Activated T-helper 1 cell treated with anti-CD3 and anti-CD28 coated beads, Interleukin-12 subunit alpha, Interleukin-12 subunit beta, Interleukin-2, Interleukin-4 antibody, amounts not matched to agents 30 ng/mL and 10 ng/mL and 1 ng/mL, durations not matched to agents 14 hours and 24 hours and 36 hours (primary cell): ENCODE measurements at places on chromosomes 12 and 14. TPM values are rescaled to one million over a fixed set of nuclear protein-coding genes. Genes with fewer than 3 reads are reported as not detected.

Gene MYO1H
- total RNA-seq: not detected in 2 replicates

DNA sequence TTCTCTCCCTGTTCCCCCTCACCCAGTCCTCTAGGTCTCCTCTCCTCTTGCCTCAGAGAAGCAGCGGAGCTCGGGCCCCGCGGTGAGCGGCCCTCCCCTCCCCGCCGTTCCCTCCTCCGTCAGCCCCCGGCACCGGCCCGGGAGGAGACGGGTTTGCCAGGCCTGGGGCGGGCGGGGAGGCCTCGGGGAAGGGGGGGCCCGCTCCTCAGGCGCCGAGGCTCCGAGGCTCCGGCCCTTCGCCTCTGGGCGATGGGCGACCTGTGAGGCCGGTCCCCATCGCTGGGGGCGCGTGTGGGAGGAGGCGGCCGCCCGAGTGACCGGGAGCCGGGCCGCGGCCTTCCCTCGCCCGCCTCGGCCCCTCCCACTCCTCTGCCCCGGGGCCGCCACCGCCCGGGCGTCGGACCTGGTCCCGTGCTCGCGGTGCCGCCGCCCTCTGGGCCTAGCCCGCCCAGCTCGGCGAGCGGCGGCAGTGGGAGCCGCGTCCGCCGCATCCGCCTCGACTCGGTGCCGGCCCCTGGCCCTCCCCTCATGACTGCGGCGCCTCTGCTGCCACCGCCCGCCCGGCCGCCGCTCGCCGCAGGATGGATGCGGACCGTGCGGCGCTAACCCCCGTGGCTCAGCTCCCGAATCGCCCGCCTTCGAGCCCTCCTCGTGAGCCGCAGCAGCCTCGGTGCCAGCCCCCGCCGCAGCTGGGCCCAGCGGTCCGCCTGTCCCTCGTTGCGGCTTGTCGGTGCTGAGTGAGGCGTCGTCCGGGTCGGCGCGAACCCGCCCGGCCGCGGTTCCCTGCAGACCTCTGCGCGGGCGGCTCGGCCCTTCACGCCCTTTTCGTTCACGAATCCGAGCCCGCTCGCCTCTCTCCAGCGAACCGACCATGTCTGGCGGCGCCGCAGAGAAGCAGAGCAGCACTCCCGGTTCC is 574 bp downstream of the WNK1 start:
- H3K4me3 ChIP-seq: peak overlapping the region; percentile 92
- peaks cover 28% of the 10 kb centered on the region for H3K36me3 ChIP-seq
- peak overlapping the region; percentile 94 for H3K27ac ChIP-seq
- peaks cover 26% of the 10 kb centered on the region for H3K4me1 ChIP-seq
- peak; percentile 51 for DNase-seq

DNA sequence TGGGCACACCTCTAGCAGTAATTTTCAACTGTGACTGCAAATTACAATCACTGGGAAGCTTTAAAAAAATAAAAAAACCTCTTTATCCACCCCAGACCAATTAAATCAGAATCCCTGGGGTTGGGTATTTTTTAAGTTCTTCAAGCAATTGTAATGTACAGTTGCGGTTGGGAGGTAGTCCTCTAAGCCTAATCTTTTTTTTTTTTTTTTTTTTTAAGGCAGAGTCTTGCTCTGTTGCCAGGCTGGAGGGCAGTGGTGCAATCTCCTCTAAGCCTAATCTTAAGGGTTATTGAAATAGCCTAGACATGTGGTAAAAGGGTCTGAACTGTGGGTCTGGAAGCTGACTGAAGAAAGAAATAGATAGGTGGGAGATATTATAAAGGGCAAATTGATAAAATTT is 230.5 kb downstream of the AKAP6 start:
- no peaks in the 10 kb centered on the region for H3K36me3 ChIP-seq
- peaks cover 10% of the 10 kb centered on the region for H3K4me1 ChIP-seq
- no peak for DNase-seq
- H3K4me3 ChIP-seq: no peak overlapping the region

Gene GLT8D2
- total RNA-seq: 0.13 TPM in 1 of 2 replicates, not detected in the other

Gene ST8SIA1
- 0.17 and 0.57 TPM in 2 replicates for total RNA-seq

DNA sequence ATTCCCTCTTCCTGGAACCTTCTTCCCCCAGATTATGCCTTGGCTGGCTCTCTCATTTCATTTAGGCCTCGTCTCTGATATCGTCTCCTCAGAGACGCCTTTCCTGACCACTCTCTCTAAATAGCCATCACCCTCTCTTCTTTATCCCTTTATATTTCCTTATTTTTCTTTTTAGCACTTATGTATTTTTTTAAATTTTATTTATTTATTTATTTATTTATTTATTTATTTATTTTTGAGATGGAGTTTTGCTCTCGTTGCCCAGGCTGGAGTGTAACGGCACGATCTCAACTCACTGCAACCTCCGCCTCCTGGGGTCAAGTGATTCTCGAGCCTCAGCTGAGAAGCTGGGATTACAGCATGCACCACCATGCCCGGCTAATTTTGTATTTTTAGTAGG is 8.1 kb upstream of the ATP5MC2 start:
- H3K27me3 ChIP-seq: peaks cover 23% of the 10 kb centered on the region
- no peak overlapping the region for H3K27ac ChIP-seq
- no peak for DNase-seq
- no peaks in the 10 kb centered on the region for H3K36me3 ChIP-seq
- H3K4me1 ChIP-seq: no peaks in the 10 kb centered on the region

Gene ATG14
- total RNA-seq: 4.8 and 6.2 TPM in 2 replicates

- H3K4me1 ChIP-seq: no peaks in the 10 kb centered on the region
- peaks cover 11% of the 10 kb centered on the region for H3K27me3 ChIP-seq
- H3K36me3 ChIP-seq: no peaks in the 10 kb centered on the region
- no peak for DNase-seq
- H3K27ac ChIP-seq: no peak overlapping the region
These were observed 61.1 kb downstream of the PRMT8 start for GRCh38 chr12:3551976-3552725.

Gene OR10AD1
- total RNA-seq: not detected in 2 replicates

DNA sequence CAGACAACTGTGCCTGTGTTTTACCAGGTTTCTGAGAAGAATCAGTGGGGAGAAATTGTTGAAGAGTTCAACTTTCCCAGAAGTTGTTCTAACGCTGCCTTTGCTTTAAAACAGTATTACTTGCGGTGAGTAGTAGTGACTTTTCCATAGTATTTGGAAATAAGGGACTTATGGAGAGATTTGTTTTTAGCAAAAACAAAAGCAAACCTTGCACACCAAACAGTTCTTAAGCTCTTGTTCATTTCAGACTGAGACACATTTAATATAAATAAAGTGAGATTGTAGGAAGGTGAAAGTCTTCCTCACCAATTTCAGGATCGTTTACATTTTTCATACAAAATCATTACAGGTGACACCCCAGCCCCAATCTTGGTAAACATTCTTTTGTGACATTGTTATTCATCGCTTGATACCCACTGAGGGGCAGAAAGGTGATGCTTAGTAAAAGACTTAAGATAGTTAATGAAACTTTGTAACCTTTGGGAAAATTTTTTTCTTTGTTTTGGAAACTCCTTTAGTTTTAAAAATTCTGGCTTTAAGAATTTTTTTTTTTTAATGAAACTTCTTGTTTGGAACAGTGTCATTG is 1.8 kb downstream of the ARID2 start:
- no peaks in the 10 kb centered on the region for H3K27me3 ChIP-seq
- H3K36me3 ChIP-seq: peaks cover 28% of the 10 kb centered on the region
- H3K4me3 ChIP-seq: peak overlapping the region; percentile 95
- peaks cover 48% of the 10 kb centered on the region for H3K4me1 ChIP-seq

Gene PROX2
- not detected in 2 replicates for total RNA-seq

DNA sequence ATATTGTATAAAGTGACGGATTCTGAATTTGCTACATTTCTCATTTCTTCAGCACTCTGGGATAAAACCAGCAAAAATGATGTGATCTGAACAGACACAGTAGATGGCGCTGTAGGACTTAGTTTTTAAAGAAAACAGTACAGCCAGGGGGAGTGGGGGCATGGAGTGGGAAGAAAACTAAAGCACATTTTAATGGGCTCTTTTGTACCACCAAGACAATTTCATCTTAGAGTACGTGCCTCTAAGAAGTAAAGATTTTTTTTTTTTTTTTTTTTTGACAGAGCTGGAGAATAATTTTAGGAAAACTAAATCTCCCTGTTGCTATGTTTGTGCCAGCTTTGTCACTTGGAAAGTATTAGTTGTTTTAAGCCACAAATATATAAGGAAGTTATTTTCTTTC is 124.4 kb downstream of the RAD51B start:
- no peak for DNase-seq
- no peaks in the 10 kb centered on the region for H3K4me1 ChIP-seq
- no peaks in the 10 kb centered on the region for H3K27me3 ChIP-seq
- no peak overlapping the region for H3K4me3 ChIP-seq

- no peak for DNase-seq
- H3K27me3 ChIP-seq: no peaks in the 10 kb centered on the region
- H3K4me1 ChIP-seq: peaks cover 48% of the 10 kb centered on the region
- peak overlapping the region; percentile 71 for H3K27ac ChIP-seq
- H3K36me3 ChIP-seq: peaks cover 20% of the 10 kb centered on the region
- peak overlapping the region; percentile 64 for H3K4me3 ChIP-seq
These were observed 1.9 kb upstream of the SCFD1 start for GRCh38 chr14:30620178-30620577.

DNA sequence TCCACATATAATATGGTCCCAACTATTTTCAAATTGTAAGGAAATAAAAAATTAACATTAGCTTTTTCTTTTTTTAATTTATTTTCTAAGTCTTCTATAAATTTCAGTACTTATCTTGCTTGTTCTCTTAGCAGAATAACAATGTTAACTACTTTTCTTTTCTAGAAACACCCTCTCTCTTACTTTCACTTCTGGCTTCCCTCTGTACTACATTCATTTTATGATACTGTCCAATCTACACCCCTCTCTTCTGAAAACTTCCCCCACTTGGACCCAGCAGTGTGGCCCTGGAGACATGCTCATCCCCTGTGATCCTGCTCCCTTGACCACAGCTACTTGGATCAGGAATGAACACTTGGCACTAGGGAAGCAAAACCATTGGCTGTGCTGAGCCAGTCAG is 15.7 kb downstream of the SGPP1 start:
- no peaks in the 10 kb centered on the region for H3K27me3 ChIP-seq
- H3K36me3 ChIP-seq: peaks cover 21% of the 10 kb centered on the region
- DNase-seq: no peak
- H3K4me1 ChIP-seq: peaks cover 26% of the 10 kb centered on the region
- H3K4me3 ChIP-seq: peak overlapping the region; percentile 53

Gene TBX5
- total RNA-seq: not detected in 2 replicates

Gene TMTC2
- 2.6 and 3.0 TPM in 2 replicates for total RNA-seq

DNA sequence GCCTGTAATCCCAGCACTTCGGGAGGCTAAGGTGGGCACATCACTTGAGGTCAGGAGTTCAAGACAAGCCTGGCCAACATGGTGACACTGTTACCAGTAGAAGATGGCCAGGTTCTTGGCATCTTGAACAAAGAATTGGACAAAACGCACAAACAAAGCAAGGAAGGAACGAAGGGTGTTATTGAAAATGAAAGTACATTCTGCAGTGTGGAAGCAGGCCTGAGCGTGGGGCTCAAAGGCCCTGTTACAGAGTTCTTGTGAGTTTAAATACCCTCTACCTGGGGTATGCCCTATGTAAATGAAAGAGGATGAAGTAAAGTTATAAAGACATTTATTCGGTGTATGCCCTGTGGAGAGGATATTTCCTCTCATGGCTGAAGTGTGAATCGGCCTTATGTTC is 20.8 kb upstream of the CDK17 start:
- H3K27ac ChIP-seq: no peak overlapping the region
- peaks cover 5% of the 10 kb centered on the region for H3K27me3 ChIP-seq
- peaks cover 71% of the 10 kb centered on the region for H3K4me1 ChIP-seq
- peak overlapping the region; percentile 53 for H3K4me3 ChIP-seq
- peaks cover 3% of the 10 kb centered on the region for H3K36me3 ChIP-seq
- DNase-seq: no peak

- peaks cover 31% of the 10 kb centered on the region for H3K4me1 ChIP-seq
- H3K4me3 ChIP-seq: peak overlapping the region; percentile 81
- peak overlapping the region; percentile 56 for H3K27ac ChIP-seq
- peaks cover 19% of the 10 kb centered on the region for H3K27me3 ChIP-seq
These were observed 11.1 kb upstream of the CLEC2A start for GRCh38 chr12:9943240-9943639.

Gene HOXC4
- total RNA-seq: not detected in 2 replicates

DNA sequence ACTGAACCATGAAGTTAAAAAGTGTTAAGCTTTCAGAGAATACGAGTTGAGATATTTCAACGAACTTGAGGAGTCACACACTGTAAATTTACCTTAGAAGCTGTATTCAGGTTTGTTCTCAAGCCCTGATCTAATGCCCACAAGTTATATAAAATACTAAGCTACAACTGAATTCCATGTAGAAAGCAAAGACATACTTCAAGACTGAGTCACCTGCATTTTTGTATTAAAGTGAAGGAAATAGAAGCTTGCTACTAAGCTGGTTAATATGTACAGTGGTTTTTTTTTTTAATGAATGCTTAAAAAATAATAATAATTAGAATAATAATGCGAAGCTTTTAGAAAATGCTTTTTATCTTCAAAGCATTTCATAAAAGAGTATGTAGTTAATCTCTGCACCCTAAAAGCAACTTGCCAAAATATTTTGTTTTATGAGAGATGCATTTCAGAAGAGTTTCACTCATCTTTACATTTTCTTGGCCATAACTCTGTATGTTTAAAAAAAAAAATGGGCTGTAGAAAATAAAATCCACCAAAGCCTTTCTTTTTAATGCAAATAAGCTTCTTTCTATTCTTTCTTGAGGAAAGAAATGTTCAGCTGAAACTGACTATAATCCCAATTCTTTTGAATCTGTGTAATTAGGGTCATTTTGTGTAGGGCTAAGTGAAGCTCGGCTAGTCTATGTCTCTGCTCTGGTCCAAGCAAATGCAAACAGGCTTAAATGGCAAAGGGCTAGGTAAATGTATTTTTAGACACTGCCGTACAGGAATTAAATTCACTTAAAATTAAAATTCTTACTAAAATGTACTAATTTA is 1047.5 kb upstream of the FLRT2 start:
- H3K4me1 ChIP-seq: no peaks in the 10 kb centered on the region
- DNase-seq: no peak
- no peaks in the 10 kb centered on the region for H3K27me3 ChIP-seq
- no peak overlapping the region for H3K4me3 ChIP-seq

- DNase-seq: no peak
- no peaks in the 10 kb centered on the region for H3K27me3 ChIP-seq
- no peaks in the 10 kb centered on the region for H3K36me3 ChIP-seq
- H3K4me3 ChIP-seq: peak overlapping the region; percentile 75
- H3K4me1 ChIP-seq: peaks cover 14% of the 10 kb centered on the region
These were observed 516 bp downstream of the ANKRD9 start for GRCh38 chr14:102508774-102509745.

DNA sequence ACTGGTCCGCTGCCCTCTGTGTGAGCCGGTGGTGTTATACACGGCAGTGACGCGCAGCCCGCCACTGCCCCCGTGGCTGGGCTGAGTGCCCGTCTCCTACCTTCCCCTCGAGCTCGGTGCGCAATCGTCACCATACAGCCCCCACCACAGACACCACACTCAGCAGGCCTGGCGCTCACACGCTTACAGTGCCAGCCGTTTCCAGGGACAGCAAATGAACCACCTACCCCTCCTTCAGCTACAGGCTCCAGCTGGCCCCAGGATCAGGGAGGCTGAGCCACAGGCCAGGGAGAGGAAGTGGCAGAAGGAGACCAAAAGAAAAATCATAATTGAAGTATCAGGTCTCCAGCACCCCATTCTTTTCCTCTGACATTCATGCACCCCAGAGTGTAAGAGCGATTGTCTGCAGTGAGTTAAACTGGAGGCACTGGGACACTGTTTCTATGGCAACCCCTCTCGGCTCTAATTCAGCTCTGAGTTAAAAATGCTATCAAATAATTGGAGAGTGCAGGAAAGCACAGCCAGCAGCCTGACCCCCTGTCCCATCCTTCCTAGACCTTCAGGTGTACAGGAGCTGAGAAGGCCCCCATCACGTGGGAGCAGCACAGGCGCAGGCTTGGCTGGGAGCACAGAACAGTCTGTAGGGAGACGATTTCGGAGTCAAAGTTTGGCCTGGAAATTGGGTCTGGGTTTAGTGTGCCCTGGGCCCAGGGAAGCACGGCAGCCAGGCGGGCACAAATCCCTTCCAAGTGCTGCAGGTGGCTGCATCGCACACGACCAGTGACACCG is 18.0 kb downstream of the LRTM2 start:
- no peak for DNase-seq
- H3K36me3 ChIP-seq: no peaks in the 10 kb centered on the region
- H3K27ac ChIP-seq: no peak overlapping the region
- H3K4me1 ChIP-seq: no peaks in the 10 kb centered on the region
